HFFc6 (cell line): ENCODE measurements at places on chromosomes 16 and 17. TPM values are rescaled to one million over a fixed set of nuclear protein-coding genes. Genes with fewer than 3 reads are reported as not detected.

The WNT3 gene
- total RNA-seq = 2.0 to 3.4 TPM (median 3.0 TPM) in 3 replicates

The FBXL16 gene
- total RNA-seq = not detected in 3 replicates

The TOX3 gene
- not detected in 3 replicates for total RNA-seq

The SLC5A11 gene
- total RNA-seq = not detected in 3 replicates

The DNASE1 gene
- total RNA-seq = 7.8 to 10.7 TPM (median 8.2 TPM) in 3 replicates

DNA sequence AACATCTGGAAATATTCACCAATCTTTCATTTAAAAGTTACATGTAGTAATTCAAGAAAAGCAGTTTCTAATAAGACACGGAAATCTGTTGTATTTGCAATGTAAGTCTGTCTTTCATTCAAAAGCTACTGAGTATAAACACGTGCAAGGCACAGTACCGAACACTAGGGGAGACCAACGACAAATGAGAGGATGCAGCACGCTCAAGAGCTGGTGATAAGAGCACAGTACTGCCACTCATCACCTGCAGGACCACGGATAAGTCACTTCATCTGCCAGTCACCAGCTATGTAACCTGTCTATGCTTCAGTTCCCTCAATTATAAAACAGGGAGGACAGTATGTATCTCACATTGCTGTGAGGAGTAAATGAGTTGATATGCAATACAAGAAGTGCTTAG lies 67.1 kb downstream of the CLEC18A start:
- peaks cover 44% of the 10 kb centered on the region for H3K36me3 ChIP-seq
- no peak overlapping the region for H3K4me3 ChIP-seq
- DNase-seq = no peak
- peaks cover 29% of the 10 kb centered on the region for H3K4me1 ChIP-seq

- no peak for DNase-seq
- no peak overlapping the region for H3K4me3 ChIP-seq
- H3K4me1 ChIP-seq = no peaks in the 10 kb centered on the region
- H3K36me3 ChIP-seq = peaks cover 24% of the 10 kb centered on the region
- no peak overlapping the region for H3K27ac ChIP-seq
Observed at GRCh38 chr17:22300731-22301352, 608.5 kb downstream of the KCNJ18 start.

DNA sequence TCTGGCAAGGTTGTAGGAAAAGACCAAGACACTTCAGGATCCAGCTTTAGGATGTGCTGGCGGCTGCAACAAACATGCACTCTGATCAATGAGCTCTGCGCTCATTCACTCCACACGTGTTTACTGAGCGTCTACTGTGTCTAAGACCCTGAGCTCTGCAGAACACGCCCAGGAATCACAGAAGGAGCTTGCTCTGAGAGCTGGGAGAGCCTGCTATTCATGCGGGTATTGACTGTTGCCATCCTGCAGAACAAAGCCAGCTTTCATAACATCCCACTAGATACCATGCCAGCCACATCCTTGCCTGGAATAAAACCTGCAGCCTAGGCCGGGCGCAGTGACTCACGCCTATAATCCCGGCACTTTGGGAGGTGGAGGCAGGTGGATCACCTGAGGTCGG lies 44.1 kb downstream of the NXN start:
- H3K27ac ChIP-seq = no peak overlapping the region
- H3K4me1 ChIP-seq = peaks cover 39% of the 10 kb centered on the region
- H3K27me3 ChIP-seq = peaks cover 5% of the 10 kb centered on the region
- DNase-seq = no peak
- no peak overlapping the region for H3K4me3 ChIP-seq

- peaks cover 5% of the 10 kb centered on the region; the same call in 1 of the 2 replicates for H3K27me3 ChIP-seq
- DNase-seq = no peak
- no peaks in the 10 kb centered on the region for H3K4me1 ChIP-seq
- H3K4me3 ChIP-seq = no peak overlapping the region
Observed at GRCh38 chr17:53166731-53167130, 656.0 kb upstream of the KIF2B start.

- H3K27me3 ChIP-seq = peaks cover 7% of the 10 kb centered on the region
- no peaks in the 10 kb centered on the region for H3K4me1 ChIP-seq
- no peak overlapping the region for H3K27ac ChIP-seq
Observed at GRCh38 chr17:9116311-9116835, 95.1 kb downstream of the NTN1 start.

GRCh38 chr17:3543453-3543852 lies 14.2 kb downstream of the TRPV3 start:
- DNase-seq = no peak
- H3K4me3 ChIP-seq = no peak overlapping the region
- H3K4me1 ChIP-seq = no peaks in the 10 kb centered on the region

DNA sequence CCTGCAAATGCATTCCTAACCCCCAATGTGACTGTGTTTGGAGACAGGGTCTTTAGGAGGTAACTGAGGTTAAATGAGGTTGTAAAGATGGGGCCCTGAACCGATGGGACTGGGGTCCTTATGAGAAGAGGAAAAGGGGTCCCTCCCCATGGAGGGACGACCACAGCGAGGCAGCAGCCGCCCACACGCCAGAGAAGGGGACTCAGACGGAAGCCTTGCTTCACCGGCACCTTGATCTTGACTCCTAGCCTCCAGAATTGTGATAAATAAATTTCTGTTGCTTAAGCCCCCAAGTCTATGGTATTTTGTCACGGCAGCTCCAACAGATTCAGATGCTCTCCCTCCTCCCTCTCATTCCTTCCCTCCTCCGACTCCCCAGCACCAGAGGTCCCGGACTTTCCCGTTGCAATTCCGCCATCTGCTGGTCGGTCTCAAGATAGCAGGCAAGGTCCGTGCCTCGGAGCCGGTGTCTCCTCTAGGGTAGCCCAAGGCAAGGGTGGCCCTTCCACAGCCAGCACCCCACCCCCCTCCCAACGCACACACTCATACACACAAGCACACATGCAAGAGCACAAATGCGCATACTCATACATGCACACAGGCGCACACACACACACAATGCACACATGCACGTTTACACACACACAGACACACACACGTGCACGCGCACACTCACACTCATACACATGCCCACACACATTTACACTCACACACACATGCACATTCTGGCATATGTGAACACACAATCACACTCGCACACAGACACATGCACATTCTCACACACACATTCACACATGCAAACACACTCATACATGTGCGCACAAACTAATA lies 23.1 kb upstream of the C16orf78 start:
- DNase-seq = peak; percentile 13
- peaks cover 2% of the 10 kb centered on the region; the same call in 1 of the 2 replicates for H3K27me3 ChIP-seq
- no peak overlapping the region for H3K27ac ChIP-seq
- H3K4me1 ChIP-seq = no peaks in the 10 kb centered on the region

DNA sequence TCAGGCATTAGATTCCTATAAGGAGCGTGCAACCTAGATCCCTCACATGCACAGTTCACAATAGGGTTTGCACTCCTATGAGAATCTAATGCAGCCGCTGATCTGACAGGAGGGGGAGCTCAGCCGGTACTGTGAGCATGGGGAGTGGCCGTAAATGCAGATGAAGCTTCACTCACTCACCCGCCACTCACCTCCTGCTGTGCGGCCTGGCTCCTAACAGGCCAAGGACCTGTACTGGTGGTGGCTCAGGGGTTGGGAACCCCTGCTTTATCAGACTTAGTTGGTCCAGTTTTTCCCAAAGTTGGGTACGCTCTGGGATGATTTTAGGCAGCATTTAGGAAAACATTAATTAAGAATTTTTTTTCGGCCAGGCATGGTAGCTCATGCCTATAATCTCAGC lies 103.8 kb downstream of the MARF1 start:
- H3K36me3 ChIP-seq = peaks cover 4% of the 10 kb centered on the region; the same call in 1 of the 2 replicates
- peaks cover 6% of the 10 kb centered on the region; the same call in 1 of the 2 replicates for H3K4me1 ChIP-seq
- no peak overlapping the region for H3K4me3 ChIP-seq
- no peak for DNase-seq
- no peak overlapping the region for H3K27ac ChIP-seq

GRCh38 chr17:70329721-70330120 lies 160.4 kb downstream of the KCNJ2 start:
- H3K4me3 ChIP-seq = no peak overlapping the region
- H3K4me1 ChIP-seq = no peaks in the 10 kb centered on the region
- H3K36me3 ChIP-seq = no peaks in the 10 kb centered on the region
